ENCODE measurements at places on chromosomes 6 and 20.

GRCh38 chr20:704726-705125, 29.1 kb upstream of the SCRT2 start:
- no peak for DNase-seq

- DNase-seq: no peak
Observed at GRCh38 chr20:48581167-48581566, 246.6 kb downstream of the PREX1 start.

DNA sequence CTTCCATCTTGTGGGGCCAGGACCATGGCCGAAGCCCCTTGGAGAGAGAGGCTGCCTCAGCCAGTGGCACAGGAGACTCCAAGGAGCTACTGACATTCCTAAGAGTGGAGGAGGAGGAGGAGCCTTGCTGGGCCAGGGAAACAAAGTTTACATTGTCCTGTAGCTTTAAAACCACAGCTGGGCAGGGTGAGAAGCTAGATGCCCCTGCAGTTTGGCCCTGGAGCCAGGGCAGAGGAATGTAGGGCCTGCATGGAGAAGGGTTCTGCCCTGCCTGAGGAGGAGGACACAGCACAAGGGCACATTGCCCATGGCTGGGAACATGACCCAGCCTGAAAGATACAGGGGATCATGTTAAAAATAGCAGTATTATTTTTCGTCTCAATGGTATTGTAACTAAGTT, 37.4 kb downstream of the PLCG1 start:
- no peak for DNase-seq

DNA sequence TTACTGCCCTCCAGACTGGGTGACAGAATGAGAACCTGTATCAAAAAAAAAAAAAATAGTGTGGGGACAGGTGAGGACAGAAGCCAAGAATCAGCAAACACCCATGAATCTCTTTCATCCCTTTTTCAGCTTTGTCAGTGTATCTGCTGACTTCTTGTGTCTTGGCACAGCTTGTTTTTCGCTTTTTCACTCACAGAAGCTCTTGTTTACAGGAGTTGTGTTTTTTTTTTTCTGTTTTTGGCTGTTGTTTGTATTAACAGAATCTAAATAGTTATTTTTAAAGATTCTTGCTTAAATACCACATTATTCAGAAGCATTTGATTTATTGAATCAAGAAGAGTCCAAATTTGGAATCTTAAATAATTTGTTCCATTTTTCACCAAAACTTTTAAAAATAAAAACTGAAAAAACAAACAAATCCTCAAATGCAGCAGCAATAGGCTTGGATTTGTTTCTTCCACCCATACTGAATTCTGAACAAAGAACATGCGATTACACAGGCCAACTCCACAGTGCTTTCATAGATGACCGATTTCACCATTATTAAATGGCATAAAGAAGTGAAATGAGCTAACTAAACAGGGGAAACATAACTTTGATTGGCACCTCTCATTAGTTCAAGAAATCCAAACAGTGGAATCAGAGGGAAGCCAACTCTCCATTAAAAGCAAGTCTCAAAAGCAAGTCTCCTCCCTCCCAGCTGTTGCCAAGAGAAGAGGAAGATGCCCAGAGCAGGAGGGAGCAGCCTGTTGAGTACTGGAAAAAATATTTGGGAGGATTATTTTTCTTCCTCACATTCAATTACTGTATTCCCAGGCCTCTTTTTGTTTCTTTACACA, 27.2 kb upstream of the GPR63 start:
- DNase-seq: no peak

- DNase-seq: no peak
Observed at GRCh38 chr6:766625-767024, 73.7 kb upstream of the EXOC2 start.

DNA sequence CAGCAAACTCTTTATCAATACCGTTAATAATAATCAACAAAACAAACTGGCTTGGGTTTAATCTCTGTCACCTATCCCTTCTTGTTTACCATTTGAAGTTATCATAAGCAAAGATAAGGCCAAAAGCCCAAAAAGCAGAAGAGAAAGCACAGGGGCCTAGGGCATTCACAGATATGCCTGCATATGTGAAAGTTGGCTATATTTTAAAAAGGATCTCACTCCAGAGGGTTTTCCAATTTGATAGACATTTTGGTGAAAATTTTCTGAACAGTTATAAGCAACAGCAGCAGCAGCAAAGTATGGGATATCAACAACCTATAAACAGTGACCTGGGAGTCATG, 101.1 kb downstream of the ATXN1 start:
- no peak for DNase-seq

- peak; percentile 81 for DNase-seq
Observed at GRCh38 chr20:50478162-50478990, 31.8 kb upstream of the PTPN1 start.

DNA sequence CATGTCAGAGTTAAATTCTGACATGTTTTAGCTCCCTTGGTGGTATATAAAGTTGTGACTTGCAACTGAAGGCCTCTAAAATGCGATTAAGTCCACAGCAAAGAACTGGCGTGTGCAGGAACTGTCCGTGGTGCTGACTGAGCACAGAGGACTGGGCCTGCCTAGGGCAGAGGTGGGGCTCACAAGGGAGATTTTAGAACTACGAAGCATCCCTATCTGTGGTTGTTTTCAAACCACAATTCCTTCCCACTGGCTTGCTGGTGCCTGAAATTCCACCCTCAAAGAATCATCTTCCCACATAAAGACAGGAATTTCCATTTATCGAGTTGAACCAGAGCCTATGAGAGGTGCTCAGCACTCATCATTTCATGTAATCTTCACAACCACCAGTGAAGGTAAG, 30.1 kb downstream of the RIMS4 start:
- peak; percentile 6 for DNase-seq

GRCh38 chr6:71248306-71248765, 40.3 kb upstream of the OGFRL1 start:
- peak; percentile 15 for DNase-seq

DNA sequence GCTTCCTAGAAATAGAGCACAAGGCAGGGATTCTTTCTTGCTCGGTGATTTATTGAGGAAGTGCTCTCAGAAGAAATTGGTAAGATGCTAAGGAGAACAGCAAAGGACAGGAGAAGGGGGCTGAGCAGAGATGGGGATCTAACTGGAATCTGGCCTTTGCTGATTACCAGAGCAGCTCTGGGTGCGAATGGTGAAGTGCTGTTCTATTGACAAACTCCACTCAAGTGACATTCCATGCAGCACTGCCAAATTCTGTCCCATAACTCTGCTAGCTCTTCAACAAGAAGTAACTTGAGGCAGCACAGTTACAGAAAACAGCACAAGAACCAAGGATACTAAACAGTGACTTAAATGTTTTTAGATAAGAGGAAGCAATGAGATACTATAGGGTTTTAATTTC, 13.8 kb upstream of the ANKEF1 start:
- DNase-seq: no peak

GRCh38 chr6:40899684-40900155, 139.3 kb downstream of the UNC5CL start:
- DNase-seq: no peak

DNA sequence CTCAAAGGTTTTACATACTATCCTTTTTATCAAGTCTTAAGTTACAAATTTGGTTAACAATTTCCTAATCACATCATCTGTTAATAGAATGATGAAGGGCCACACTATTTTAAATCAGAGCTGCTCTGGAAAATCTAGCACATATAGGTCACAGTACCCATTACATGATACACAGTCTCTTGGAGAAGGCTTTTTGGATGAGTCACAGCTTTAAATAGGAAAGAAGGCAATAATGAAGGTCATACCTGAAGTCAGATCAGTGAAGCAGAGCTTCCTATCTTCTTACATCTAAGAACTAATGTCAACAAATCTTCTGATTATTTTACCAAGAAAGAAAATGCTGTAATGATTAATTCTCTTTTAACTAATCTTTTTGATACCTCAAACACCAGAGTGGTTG, 248.5 kb downstream of the BTBD9 start:
- no peak for DNase-seq

- no peak for DNase-seq
Observed at GRCh38 chr6:109271622-109272021, 110.6 kb downstream of the CD164 start.

GRCh38 chr20:8994045-8994444, 74.8 kb upstream of the PLCB4 start:
- DNase-seq: no peak

- DNase-seq: no peak
Observed at GRCh38 chr6:14766391-14766994, 479.4 kb upstream of the JARID2 start.

DNA sequence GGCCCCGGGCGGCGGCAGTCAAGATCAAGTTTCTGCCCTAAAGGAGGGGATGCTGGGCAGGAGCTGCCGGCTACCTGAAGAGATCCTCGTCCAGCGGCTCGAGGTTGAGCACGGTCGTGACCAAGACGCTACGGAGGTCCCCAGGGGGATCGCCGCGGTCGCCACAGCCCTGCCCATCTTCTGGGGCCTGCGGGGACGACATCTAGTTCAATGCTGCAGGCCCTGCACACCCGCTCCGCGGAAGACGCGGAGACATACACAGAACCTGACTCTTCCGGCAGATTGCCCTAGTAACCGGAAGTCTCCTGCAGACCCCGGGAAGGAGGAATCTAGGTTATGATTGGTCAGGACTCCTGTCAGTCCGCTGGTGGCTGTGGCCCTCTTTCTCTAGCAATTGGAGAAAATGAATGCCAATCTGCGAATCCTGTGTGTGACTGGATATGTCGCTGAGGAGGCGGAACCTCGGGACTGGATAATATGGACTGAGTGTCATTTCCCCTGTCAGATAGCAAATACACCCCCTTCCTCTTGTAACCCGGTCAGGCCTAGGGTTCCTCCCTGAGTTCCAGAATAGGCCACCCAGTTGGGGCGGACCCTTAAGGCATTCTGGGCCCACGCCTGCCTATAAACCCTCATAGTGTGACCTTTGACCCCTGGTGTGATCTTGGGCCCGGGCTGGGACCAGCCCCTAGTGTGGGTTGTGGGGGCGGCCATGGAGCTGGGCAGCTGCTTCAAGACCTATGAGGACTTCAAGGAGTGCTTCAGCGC, at the start of the genes ACOT8 and ZSWIM3:
Gene ACOT8 (minus strand): TSS at position 279 of the 768 bp plus-strand sequence. CDS start 77 bp downstream, at position 202.
Gene ZSWIM3 (plus strand): TSS at position 501 of the 768 bp plus-strand sequence. CDS start 212 bp downstream, at position 713.
- DNase-seq: peak; percentile 100

GRCh38 chr6:119347466-119348095, 2.0 kb downstream of the MAN1A1 start:
- DNase-seq: peak; percentile 38

DNA sequence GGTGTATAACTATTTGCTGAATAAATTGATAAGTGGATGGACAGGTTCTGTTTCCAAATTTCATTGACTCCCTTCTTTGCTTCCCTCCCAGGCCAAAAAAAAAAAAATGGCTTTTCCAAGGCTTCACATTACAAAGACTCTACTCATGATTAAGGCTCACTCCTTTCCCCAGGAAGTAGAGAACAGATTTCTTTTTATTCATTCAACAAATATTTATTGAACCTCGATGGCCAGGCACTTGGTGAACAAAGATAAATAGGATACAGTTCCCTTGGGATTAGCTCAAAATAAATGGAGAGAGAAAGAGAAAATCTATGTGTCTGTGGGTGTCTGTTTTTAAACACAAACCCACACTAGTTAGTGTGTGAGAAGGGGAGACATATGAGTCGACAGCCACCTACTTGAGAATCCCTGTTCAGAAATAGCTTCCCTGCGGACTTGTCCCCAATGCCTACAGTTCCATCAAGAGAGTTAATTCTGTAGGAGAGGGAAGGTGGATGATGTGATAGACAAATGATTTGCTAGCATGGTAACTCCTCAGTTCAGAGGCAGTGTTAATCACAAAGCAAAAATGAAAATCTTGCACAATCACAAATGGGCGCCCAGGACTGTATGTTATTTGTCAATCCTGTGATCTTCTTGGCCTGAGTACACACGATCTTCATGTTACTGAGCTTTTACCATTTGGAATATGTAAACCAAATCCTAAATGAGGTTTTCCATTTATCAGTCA, 20.3 kb downstream of the TRAF3IP2 start:
- DNase-seq: no peak

DNA sequence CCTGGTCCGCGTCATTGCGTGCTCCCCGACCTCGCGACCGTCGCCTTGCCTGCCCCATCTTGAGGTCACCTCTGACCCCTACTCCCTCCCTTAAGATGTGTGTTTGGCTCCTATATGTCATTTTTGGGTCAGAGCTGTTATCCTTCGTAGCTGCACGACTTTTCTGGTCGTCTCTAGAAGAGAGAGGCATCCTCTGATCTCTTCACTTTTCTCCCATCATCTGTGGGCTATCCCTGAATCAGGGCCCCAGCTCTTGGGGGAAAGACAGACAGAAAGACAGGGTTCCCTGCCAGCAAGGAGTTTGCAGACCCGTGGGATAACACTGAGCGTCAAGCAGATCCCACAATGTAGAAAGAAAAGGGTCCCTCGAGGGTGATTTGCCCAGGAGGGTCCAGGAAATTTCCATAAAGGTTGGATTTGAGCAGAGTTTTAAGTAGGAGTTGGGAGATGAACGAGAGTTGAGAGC, 555 bp downstream of the FAM120B start:
- no peak for DNase-seq

DNA sequence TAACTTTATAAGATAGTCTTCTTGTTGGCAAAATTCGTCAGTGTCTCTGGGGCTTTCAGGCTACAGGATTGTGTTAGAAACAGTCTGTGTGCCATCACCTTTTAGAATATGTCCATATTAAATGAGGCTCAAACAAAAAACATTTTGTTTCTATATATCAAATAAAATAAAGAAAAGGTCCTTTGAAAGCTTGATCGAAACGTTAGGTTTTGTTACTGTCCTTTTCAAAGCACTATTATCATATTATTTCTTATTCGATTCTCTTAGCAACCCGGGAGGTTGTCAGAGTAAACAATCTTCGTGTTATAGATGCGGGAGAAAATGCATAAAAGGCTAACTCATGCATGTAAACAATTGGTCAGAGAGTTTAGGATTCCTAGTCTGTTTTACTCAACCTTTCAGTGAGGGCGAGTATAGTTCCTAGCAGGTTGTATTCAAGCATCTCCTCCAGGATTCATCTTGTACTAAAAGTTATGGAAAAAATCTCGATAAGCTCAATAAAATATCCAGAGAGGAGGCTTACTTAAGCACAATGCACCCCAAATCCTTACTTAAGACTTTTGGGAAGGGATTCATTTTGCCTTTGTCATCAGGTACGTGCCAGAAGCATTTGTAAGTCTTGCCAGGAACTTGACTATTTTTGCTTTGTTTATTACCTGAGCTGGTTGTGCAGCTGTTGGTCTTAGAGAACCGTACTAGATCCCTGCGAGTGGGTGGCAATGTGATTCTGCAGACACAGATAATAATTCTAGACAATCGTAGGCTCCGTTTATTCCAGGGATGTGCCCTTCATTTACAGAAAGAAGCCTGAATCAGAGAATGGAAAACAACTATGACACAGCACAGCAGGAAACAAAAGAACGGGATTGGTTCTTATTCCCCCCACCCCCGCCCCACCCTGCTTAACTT, 159.6 kb upstream of the ZNF217 start:
- DNase-seq: no peak

DNA sequence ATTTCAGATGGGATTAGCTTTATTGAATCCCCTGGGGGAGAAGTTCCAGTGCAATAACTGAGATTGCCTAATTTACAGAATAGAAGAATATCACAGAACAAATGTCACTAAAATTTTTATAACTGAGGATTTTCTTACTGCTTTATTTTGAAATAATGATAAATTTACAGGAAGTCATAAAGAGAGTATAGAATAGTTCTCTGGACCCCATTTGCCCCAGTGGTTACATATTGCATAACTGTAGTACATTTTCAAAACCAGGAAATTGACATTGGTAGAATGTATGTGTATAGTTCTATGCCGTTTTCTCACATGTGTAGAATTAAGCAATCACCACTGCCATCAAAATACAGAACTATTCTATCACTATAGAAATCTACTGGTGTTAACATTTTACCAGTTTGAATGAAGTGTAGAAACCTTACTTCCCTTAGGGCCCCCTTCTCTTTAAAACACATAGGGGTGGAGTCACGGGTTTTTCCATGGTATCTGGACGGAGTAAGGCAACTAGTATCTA, 18.3 kb downstream of the KIF6 start:
- no peak for DNase-seq

GRCh38 chr6:29461021-29461814, 4.3 kb downstream of the OR2H1 start:
- DNase-seq: no peak
